SK-N-SH (cell line): ENCODE measurements at places on chromosomes 2 and 18.

GRCh38 chr2:235421618-235422017 is 72.2 kb upstream of the AGAP1 start:
- DNase-seq, result no peak

- DNase-seq, result no peak
These were observed 21.3 kb downstream of the PIGN start for GRCh38 chr18:62165583-62165982.

DNA sequence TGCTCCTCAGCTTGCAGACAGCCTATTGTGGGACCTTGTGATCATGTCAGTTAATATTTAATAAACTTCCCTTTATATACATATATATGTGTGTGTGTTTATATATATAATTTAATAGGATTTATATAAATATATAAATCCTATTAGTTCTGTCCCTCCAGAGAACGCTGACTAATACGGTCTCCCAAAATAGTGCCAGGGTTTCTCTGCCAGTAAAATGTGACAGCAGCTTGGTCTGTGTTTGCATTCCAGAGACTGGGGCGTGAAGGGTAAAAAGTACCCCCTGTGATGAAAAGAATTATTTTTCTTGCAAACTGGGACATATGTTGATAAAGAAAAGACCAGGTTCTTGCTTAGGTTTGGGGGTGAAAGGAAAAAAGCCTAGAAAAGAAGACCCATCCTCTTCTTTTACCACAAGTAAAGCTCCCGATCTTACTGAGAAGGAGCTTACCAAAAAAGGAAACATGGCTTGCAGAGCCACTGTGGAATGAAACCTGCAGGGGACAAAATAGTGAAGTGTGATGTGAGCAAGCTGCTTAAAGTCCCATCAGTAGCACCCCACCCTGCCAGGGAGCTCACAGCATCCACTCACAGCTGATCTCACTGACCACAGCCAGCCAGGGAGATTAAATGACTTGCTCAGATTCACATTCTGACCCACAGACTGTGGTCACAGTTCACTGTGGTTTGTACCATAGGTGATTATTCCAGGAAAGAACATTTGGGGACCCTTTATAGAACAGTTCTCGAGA is 110.9 kb upstream of the RMP24 start:
- DNase-seq, result no peak

DNA sequence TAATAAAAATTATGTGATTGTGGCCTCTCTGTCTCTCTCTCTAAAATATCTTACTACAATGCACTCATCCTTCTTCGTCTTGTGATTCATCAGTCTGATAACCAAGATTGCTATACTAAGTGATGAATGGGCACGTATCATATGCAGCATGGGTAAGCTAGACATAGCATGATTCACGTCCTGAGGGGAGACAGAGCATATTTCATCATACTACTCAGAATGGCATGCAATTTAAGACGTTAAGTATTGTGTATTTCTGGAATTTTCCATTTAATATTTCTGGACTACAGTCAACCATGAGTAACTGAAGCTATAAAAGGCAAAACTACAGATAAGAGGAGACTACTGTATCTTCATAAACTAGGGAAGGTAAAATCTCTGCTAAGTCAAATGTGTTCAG is 97.0 kb upstream of the CD226 start:
- peak; percentile 7 for DNase-seq

- DNase-seq, result no peak
These were observed 41.4 kb downstream of the AOX1 start for GRCh38 chr2:200627110-200627770.

- DNase-seq, result peak; percentile 35
These were observed at the start of gene HAAO for GRCh38 chr2:42792583-42793333. HAAO (minus strand) TSS chr2:42792583; CDS start chr2:42792536, 47 bp downstream.

DNA sequence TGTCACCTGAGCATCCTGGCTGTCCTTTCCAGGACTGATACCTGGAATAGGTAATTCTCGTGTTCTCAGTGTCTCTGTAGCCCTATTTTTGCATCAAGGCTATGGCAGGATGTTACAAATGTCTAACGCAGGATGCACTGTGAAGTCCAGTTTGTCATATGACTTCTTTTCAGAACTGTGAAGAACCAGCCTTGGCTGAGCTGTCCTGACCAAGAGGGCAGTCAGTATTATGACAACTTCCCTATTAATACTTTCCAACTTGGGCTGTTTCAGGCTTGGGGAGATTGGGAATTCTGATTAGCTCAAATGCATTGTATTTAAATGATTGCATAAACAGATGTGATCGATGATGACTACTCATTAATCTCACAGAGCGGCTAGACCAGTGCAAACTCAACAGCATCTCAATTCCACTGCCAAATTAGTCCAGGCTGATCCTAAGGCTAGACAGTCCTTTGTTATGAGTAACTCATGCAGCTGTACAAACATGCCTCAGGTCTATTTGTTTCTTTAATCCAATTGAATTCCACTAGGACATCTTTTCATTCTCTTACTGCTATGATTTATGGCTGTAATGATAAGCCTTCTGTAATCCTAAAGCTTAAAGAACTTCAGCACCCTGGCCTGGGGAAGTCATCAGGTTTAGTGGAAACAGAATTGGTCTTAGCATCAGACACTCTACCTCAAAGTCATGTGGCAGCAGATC is 331.6 kb downstream of the KCNS3 start:
- DNase-seq, result no peak

DNA sequence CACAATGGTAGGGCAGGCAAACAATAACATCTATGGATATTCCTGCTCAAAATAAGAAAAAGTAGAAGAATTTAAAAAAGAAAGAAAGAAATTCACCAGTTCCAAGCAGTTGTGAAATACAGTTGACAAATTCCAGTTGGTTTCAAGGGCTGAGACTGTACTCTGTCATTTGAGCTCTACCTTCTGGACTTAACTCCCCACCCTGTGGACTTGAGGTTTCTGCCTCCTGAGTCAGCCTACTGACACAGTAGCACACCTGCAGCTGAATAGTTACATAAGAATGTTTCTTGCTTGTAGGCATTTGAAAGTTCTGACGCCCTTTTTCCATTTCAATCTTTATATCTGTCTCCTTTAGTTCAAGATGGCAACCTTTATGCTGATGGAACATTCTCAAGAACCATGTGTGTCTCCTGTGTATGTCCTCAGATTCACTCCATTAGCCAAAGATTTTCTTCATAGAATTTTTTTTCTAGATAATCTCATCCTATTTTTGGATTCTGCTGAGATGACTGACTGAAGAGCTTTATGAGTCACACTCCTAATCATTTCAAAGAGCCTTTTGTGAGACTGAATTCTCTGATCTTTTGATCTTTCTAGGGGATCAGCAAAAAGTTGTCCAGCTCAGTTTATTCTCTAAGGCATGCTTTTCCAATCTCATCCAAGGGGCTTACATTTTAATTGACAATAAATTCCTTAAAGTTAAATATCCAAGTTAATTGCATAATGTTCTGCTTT is 19.1 kb downstream of the NETO1 start:
- no peak for DNase-seq

DNA sequence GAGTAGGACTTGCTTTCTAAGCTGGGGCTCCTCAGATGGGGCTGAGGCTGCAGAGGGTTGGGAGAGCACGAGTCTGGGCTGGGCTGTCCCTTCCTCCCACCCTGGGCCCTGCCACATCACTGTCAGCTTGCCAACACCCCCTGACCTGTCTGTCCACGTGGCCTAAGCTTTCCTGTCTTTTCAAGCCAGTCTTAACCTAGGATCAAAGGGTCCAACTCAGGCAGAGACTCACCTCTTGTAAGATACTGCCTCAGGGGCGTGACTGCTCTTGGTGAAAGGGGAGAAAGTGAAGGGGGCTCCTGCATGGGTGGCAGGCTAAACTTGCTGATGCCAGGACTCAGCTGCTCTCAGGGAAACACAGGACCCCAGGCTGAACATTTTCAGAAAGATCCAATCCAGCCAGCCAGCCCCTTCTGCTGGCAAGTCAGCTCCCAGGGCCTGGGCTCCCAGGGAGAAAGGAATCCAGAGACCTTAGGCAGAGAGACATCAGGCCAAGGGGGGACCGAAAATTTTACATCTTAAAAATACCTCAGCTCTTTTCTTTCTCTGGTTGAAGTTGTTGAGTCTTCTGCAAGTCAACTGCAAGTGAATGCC is 144.2 kb upstream of the ID2 start:
- DNase-seq, result no peak

GRCh38 chr2:200317975-200318374 is 11.5 kb downstream of the SPATS2L start:
- DNase-seq, result no peak

GRCh38 chr2:233153146-233153798 is 93.1 kb downstream of the INPP5D start:
- DNase-seq, result no peak

DNA sequence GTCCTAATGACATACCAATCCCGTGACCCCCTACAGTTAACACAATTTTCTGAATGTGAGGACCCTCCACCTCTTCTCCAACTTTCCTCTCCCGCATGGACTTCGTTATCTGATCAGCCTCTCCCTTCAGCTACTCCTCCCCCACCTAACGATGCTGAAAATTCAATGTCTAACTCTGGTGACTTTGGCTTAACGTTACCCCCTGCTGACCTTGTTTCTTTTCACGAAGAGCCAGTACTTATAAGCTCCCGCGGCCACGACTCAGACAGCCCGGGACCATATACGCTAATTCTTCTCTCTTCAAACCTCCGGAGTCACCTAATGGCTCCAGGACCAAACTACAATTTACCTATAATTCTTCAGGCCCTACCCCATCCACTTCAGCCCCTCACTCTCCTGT is 29.2 kb downstream of the VPS54 start:
- no peak for DNase-seq

- DNase-seq, result no peak
These were observed 1113.6 kb upstream of the PIK3C3 start for GRCh38 chr18:40841467-40841866.

DNA sequence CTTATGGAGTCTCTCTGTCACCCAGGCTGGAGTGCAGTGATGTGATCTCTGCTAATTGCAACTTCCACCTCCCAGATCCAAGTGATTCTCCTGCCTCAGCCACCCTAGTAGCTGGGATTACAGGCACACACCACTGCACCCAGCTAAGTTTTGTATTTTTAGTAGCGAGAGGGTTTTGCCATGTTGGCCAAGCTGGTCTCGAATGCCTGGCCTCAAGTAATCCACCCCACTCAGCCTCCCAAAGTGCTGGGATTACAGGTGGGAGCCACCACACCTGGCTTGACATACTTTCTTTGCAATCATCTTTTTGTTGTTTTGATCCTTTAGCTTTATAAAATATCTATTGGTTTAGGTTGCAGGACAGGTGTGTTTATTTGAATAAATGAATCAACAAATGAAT is 9.7 kb upstream of the KCNE4 start:
- no peak for DNase-seq

GRCh38 chr2:206471524-206472062 is 28.3 kb downstream of the ADAM23 start:
- no peak for DNase-seq

GRCh38 chr2:128446049-128446873 is 127.6 kb upstream of the HS6ST1 start:
- no peak for DNase-seq

GRCh38 chr2:240237609-240238174 is 97.2 kb upstream of the OTOS start:
- no peak for DNase-seq

DNA sequence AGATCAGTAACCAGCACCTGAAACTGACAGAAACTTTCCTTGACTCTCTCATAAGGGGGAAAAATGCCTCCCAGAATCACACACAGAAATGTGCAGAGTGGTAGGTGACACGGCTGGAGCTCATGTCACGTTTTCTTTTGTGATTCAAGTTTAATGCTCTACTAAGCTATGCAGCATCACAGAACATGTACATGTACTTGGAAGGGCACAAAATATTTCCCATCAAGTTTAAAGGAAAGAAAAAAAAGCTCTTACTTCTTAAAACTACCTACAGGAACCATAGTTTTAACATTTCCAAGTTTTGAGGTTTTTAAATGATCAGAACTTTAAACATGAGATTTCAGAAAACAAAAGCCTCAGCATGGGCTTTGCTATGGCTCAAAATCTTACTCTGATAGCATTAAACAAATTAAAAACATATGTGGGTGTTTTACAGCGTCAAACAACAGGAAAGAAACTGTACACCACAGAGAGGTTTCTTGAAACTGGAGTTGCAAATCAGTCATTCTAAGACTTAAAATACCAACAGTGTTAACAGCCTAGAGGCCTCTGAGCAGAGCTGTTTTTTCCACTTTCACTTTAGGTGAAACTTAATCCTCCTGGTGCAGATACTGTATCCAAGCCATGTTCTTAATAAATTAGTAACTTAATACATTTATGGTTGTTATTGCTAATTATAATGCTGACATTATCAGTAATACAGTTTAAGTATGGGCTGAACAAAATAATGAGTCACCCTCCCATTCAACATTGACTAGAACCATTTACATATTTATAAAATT is 30.1 kb downstream of the MBP start:
- DNase-seq, result peak; percentile 53

- DNase-seq, result no peak
These were observed 93.7 kb upstream of the MYCN start for GRCh38 chr2:15846626-15847025.

- no peak for DNase-seq
These were observed 827.0 kb downstream of the BCL11A start for GRCh38 chr2:59726228-59727120.

DNA sequence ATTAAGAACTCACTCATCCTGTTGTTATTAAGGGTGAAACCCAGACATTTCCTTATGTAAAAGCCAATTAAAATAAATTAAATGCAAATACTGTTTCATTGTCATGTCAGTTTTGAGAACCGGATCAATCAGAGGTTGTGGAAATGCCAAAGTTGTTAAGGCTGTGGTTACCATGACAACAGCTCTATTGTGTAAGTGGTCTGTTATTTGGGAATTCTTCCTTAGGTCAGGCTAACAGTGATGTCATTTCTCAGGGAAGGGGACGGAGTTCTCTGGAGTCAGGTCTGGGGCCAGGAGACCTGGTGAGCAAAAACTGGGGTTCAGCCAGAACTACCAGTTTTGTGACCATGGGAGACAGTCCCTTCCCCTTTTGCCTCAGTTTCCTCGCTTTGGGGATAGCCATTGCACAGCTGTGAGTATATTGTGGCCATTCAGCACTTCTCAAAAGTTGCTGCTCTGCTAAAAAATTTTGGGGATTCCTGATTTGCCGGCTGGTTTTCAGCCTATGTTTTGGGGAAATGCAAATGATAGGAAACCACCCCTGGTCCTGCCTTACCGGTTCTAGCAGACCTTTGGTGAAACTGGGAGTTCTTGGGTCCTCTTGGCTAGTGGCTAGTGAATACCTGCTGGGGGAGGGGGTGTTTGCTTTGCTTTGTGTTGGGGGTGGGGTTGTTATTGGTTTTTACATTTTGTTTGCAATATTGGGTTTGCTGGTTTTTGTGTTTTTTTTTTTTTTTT is 21.6 kb downstream of the HPCAL1 start:
- DNase-seq, result no peak
